ENCODE measurements at places on chromosomes 12 and 14.
A peak's percentile ranks its signal among the peaks of the same experiment; 100 is the strongest.

GRCh38 chr14:35144029-35144428, 21.7 kb downstream of the PRORP start:
- no peak for DNase-seq

DNA sequence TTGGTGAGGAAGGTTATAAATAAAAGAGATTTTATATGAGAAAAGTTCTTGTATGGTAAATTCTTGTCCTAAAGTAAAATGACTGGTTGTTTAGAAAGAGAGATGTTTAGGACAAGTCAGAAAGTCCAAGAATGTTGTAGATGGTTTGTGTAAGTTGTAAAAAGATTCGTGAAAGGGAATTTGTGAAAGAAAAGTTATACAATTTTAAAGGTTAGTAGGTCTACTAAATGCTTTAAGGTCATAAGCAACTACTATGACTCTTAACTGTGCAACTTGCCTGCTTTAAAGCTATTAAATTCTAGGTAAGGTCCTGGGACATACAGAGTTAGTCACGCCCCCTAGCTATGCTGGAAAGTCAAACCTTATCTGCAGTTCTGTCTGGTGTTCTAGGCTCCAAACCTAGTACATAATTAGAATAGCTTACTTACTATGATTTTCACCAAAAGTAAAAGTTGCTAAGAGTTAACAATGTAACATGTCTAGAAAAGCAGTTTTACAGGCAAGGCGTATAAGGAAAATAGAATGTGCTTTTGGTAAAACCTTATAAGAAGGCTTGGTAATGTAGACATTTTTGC, 11.2 kb upstream of the DHRS2 start:
- DNase-seq = no peak

- DNase-seq = no peak
Observed at GRCh38 chr12:12840580-12840899, 27.4 kb downstream of the DDX47 start.

- no peak for DNase-seq
Observed at GRCh38 chr12:32499048-32499447, 99.7 kb downstream of the FGD4 start.

DNA sequence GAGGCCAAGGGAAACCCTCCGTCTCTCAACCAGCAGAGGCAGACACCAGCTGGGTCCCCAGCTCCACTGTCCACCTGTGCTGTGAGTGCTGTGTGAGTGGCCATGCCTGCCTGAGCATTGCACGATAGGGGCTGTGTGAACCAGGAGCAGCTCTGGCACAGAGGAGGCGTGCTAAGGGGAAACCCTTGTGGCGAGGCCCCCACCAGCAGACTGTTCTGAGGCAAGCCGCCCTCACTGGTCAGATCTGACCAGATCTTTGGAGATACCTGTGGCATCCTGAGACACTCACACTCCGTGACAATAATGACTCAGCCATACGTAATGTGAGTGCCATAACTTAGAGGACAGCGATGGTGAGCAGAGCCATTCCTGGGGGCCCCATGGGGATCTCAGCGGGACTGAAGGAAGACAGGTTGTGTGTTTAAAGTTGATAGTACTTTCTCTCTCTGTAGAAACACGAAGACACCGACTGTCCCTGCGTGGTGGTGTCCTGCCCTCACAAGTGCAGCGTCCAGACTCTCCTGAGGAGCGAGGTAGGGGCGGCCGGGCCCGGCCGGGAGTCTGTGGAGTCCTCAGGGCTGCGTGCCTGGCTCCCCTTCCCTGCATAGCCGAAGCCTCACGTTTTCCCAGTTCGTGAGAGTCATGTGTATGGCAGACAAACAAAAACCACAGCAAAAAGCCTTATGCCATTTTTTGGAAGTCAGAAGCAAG, 36.6 kb upstream of the AMN start:
- DNase-seq = no peak

DNA sequence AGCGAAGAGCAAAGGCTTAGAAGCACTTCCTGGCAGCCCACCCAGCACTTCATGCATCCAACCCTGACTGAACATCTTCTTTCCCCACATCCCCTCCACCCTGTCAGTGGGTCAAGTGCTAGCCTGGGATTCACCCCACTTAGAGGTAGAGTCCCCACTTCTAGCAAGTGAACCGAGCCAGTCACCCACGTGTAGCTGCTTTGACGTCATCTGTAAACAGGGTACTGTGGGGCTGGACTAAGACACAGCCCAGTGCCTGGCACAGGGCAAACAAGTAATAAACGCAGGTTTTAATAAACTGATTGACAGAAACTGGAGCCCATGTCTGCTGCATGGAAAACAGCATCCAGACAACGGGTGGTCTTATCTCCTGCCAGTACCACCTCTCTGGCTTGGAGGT, 61.7 kb downstream of the ITPK1 start:
- DNase-seq = no peak

DNA sequence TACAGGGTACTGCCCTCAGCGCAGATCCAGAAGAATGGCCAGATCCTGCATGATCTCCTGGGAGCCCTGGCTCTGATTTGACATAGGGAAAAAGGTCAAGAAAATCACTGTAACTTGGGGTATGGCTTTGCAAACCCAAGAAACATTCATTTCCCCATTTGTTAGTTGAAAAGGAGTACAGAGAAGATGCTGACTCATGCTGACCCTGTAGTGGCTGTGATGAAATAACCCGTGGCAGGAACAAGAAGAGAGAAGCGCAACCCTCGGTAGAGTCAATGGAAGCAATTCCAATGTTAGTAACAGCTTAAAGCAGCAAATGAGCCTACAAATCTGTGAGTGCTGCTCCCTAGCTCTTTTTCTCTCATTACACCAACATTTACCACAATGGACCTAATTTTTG, 281.6 kb upstream of the NPAS3 start:
- no peak for DNase-seq

DNA sequence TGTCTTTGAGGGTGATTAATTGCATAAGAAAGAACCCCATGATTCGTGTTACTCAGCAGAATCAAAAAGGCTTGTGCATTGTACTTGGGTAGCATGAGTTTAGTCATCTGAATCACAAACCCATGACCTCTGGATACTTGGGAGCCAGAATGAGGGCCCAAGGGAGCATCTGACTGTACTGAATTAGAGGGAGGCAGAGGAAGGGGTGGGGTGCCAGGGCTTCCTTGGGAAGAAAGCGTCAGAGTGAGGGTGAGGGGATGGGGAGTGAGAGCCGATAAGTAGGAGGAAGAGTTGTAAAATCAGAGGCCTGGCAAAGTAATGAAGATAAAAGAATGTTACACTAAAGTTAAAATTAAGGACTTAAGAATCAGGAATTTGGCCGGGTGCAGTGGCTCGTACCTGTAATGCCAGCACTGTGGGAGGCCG, 29.8 kb downstream of the GPRC5D start:
- DNase-seq = no peak

DNA sequence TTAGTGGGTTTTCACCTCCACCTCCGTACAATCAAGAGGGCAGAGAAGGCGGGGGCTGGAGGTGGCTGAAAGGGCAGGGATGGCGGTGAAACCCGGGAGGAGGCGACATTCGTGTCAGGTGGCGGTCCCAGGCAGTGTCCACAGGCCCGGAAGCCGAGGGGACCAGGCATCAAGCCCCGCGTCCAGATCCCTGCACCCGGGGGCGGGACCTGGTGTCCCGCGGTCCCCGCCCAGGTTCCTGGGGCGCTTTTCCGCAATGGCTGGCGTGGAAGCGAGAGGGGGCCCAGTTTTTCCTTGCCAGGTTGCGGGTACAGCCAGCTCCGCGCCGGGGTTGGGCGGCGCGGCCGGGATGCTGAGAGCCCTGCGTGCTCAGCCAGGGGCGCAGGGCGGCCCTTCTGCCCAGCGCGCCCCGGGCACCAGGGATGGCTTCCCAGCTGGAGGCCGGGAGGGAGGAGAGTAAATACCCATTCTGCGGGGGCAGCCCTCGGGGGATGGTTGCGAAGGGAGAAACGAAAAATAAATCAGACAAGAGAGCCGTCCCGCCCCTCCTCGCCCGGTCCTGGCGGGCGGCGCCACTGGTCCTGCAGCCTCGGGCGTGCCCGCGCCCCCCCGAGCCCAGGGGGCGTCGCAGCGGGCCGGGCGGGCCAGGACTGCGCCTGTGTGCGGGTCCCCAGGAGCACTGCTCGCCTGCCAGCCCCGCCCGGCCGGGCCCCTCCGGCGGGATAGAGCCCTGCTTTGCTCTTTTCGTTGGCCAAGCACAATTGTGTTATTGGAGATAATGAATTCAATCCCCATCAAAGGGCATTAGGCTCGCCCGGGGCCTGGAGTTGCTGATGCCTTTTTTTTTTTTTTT, 11.5 kb downstream of the FOXA1 start:
- peak; percentile 59 for DNase-seq

- no peak for DNase-seq
Observed at GRCh38 chr12:130649101-130650045, 66.7 kb downstream of the RIMBP2 start.

DNA sequence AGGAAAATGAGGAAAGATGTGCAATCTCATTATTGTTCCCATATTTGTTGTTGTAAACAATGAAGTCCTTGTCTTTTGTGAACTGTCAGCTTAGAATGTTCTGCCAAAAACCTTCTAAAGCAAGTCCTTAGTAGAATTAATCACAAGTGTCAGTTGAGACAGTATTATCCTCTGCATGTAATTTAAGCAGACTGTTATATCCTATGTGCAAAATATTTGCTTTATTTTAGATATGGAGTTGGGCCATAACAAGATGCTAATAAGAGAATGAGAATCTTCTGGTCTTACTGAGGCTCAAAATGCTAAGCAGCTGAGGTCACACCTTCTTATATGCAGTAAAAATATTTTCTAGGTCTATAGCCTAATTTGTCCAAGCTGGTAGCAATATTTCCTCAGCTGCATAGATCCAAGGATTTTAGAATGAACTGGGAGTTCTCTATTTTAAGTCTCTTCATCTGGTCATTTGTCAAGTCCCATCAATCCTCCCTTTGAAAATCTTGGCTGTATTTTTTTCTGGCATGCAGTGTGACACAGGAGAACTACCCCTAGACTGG, 222.3 kb upstream of the NAV3 start:
- DNase-seq = peak; percentile 28

GRCh38 chr12:77946541-77947061, 115.9 kb downstream of the NAV3 start:
- DNase-seq = peak; percentile 83

All from lung (tissue), 17 donors.